ENCODE measurements at places on chromosomes 7 and 10. TPM values are rescaled to one million over a fixed set of nuclear protein-coding genes. Genes with fewer than 3 reads are reported as not detected.
A peak's percentile ranks its signal among the peaks of the same experiment; 100 is the strongest.

Gene AKR1C4
- total RNA-seq, result not detected

- DNase-seq, result no peak
- H3K4me1 ChIP-seq, result peaks cover 3% of the 10 kb centered on the region
- peaks cover 40% of the 10 kb centered on the region for H3K27me3 ChIP-seq
- no peak overlapping the region for H3K4me3 ChIP-seq
Observed at GRCh38 chr7:128266883-128267594, 26.0 kb downstream of the LEP start.

- H3K4me1 ChIP-seq, result no peaks in the 10 kb centered on the region
- DNase-seq, result no peak
- no peaks in the 10 kb centered on the region for H3K27me3 ChIP-seq
- no peak overlapping the region for H3K4me3 ChIP-seq
- no peak overlapping the region for H3K27ac ChIP-seq
- H3K36me3 ChIP-seq, result no peaks in the 10 kb centered on the region
Observed at GRCh38 chr7:55409482-55410225, 44.5 kb downstream of the LANCL2 start.

- peak overlapping the region; percentile 98 for H3K27ac ChIP-seq
- DNase-seq, result no peak
- H3K36me3 ChIP-seq, result peaks cover 48% of the 10 kb centered on the region
- peak overlapping the region; percentile 98 for H3K4me3 ChIP-seq
- H3K4me1 ChIP-seq, result peaks cover 71% of the 10 kb centered on the region
- H3K27me3 ChIP-seq, result no peaks in the 10 kb centered on the region
Observed at GRCh38 chr7:150738092-150738491, 874 bp downstream of the GIMAP5 start.

GRCh38 chr10:94630017-94630688 lies 53.4 kb upstream of the CYP2C18 start:
- H3K4me3 ChIP-seq, result no peak overlapping the region
- H3K27me3 ChIP-seq, result peaks cover 2% of the 10 kb centered on the region
- peaks cover 2% of the 10 kb centered on the region for H3K4me1 ChIP-seq
- no peak overlapping the region for H3K27ac ChIP-seq

- no peak for DNase-seq
- no peak overlapping the region for H3K4me3 ChIP-seq
- H3K27me3 ChIP-seq, result no peaks in the 10 kb centered on the region
- H3K36me3 ChIP-seq, result peaks cover 1% of the 10 kb centered on the region
- H3K27ac ChIP-seq, result no peak overlapping the region
- H3K4me1 ChIP-seq, result peaks cover 7% of the 10 kb centered on the region
Observed at GRCh38 chr7:112263519-112263918, 57.0 kb downstream of the ZNF277 start.
